ENCODE measurements at places on chromosomes 2 and 18.

DNA sequence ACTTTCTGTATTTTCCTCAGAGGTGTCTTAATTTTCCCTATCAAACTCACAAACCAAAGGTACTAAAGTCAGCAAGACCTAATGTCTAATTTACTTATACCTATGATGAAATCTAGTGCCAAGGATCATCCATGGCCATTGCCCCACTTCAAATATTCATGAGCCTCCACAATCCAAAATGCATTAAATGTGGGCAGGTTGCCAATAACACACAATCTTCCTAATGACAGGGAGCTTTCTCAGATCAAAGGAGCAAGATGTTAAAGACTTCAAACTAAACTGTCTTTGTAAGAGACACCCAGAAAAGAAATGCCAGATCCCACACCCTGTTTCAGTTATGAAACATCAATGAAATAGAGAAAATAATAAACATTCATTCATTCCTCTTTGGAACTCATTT is 143.2 kb downstream of the TMEFF2 start:
- peak; percentile 11 for DNase-seq

DNA sequence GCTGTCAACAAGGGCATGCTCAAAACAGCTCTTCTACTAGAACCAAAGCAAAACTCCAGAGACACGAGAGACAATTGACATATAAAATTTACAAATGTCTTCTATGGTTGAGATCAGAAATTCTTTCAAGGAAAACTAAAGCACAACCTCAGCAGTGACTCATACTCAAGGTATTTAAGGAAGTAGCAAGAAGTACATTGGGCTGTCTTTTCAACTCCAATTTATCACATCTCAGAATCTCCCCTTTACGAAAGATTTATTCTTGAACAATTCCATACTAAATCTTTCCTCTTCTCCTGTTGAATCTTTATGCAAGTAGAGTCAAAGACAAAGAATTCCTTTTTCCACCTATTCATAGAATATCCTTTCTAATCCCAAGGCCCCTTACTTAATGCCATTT is 324.0 kb downstream of the IRS1 start:
- no peak for DNase-seq

DNA sequence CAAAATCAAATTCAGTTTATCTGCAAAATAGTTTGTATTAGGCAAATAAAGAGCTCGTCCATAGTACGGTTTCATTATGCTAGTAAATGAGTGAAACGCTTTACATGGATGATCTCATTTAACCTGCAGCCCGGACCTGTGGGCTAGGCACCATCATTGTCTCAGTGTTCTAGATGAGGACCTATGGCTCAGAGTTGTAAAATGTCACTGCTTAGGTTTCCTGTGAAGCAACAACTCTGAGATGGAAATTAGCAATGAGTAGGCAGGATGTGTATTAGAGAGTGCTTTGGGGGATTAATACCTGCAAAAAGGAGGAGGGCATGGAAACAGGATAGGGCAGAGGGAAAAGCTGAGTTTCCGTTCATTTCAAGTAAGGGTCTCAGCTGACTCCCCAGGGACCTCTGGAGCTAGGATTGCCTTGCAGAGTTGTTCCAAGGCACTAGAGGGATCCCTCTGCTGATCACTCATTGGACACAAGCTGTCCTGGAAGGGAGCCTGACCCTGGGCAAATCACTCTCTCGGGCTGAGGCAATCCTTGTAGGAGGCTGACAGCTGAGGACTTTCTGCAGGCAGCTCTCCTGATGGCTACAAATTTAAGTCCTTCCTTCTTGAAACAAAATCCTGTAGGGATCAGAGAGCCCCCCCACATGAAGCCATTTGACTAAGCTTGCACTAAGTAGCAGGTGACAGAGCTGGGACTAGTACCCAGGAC is 58.8 kb upstream of the SIX2 start:
- no peak for DNase-seq

DNA sequence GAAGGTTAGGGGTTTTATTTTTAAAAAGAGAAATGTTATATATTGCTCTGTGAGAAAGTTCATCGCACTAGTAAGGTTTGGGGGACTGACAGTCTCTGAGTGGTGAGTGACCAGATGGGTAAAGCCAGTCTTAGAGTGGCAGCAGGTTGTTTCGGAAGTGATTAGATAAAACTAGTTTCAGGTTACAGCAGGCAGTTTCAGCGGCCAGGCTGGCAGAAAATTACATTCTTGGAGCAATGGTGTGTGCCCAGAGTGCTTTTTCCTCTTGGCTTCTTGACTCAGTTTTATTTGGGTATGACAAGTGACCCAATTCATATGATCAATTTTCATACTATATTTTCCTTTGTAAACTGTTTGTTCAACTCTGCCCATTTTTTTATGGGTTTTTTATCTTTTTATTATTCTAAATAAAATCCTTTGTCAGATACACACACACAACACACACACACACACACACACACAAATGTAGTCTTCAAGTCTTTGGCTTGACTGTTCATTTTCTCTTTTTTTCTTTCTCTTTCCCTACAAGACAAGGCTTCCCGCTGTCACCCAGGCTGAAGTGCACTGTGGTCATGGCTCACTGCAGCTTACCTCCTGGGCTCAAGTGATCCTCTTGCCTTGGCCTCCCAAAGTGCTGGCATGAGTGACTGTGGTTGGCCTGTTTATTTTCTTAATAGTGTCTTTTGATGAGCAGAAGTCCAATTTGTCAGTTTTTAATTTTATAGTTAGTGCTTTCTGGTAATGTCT is 30.9 kb downstream of the RALBP1 start:
- no peak for DNase-seq

Data from NCI-H1436 treated with DMSO at 0.1 percent for 48 hours (cell line).